ENCODE measurements at places on chromosomes 12 and 14. TPM values are rescaled to one million over a fixed set of nuclear protein-coding genes. Genes with fewer than 3 reads are reported as not detected.

DNA sequence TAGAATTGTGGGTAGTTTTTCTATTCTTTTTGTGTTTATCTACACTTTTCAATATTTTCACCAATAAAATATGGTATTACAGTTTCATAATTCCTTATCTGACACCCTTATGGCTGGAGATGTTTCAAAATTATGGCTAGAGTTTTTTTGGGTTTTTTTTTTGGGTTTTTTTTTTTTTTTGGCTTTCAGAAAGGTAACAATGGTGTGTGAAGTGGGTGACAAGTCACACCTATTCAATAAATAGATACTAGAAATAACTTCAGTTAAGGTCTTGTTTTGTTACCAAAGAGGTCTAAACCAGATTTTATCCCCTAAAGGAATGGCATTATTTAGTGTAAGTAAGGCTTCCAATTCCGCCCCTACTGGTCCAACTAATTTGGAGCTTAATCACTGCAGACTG lies 19.5 kb downstream of the SPPL3 start:
- H3K4me1 ChIP-seq = peaks cover 13% of the 10 kb centered on the region
- no peaks in the 10 kb centered on the region for H3K27me3 ChIP-seq
- H3K27ac ChIP-seq = no peak overlapping the region
- H3K36me3 ChIP-seq = no peaks in the 10 kb centered on the region

DNA sequence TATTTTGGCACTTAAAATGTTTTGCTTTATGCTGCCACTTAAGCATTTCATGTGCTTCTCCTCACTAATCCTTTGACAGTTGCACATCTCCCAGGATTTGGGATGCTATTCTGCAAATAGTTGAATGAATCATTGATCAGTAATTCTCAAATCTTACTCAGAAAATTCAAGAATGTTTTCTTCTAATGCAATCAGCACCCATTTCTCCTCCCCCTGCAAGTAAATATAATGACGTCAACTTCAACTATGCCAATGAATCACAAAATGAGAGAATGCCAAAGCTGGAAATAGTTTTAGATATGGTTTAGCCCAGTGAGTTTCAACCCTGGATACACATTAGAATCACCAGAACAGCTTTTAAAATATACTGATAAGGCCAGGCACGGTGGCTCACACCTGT lies 2.1 kb upstream of the BLOC1S1 start:
- peaks cover 43% of the 10 kb centered on the region for H3K27me3 ChIP-seq
- no peak overlapping the region for H3K27ac ChIP-seq
- no peak overlapping the region for H3K4me3 ChIP-seq
- peaks cover 3% of the 10 kb centered on the region for H3K36me3 ChIP-seq

GRCh38 chr14:30375296-30375892 lies 183.6 kb upstream of the G2E3 start:
- H3K27ac ChIP-seq = no peak overlapping the region
- no peaks in the 10 kb centered on the region for H3K27me3 ChIP-seq
- no peaks in the 10 kb centered on the region for H3K4me1 ChIP-seq
- peak; percentile 34 for DNase-seq
- no peaks in the 10 kb centered on the region for H3K36me3 ChIP-seq

GRCh38 chr12:124174451-124175348 lies 120.2 kb upstream of the RFLNA start:
- H3K27ac ChIP-seq = no peak overlapping the region
- H3K36me3 ChIP-seq = no peaks in the 10 kb centered on the region
- DNase-seq = no peak
- H3K27me3 ChIP-seq = no peaks in the 10 kb centered on the region

The SPX gene
- total RNA-seq = 10.7 TPM

The PAX9 gene
- 21.5 TPM for total RNA-seq

Data from thymus (tissue), 14 donors.